ENCODE measurements at places on chromosomes 12 and 14. TPM values are rescaled to one million over a fixed set of nuclear protein-coding genes. Genes with fewer than 3 reads are reported as not detected.

Gene MFAP5
- not detected for total RNA-seq

Gene PTGER2
- total RNA-seq, result 0.41 TPM

Gene NANOG
- total RNA-seq, result 0.62 TPM

Gene NGB
- not detected for total RNA-seq

Gene IRAK3
- total RNA-seq, result 2.4 TPM

Gene BDKRB1
- not detected for total RNA-seq

Gene CHGA
- total RNA-seq, result not detected

Gene TMEM30B
- 0.10 TPM for total RNA-seq

Gene CDH24
- total RNA-seq, result 9.0 TPM

Gene FGF23
- total RNA-seq, result not detected

Gene KDM5A
- total RNA-seq, result 49.0 TPM

All from Panc1 (cell line).